Smooth muscle cell of the pulmonary artery (primary cell): ENCODE measurements at places on chromosomes 4 and X. TPM values are rescaled to one million over a fixed set of nuclear protein-coding genes. Genes with fewer than 3 reads are reported as not detected.

Gene RTL9
- total RNA-seq, result 0.13 and 0.30 TPM in 2 replicates

Gene HAND2
- total RNA-seq, result 5.4 and 6.9 TPM in 2 replicates

Gene HTR2C
- not detected in 2 replicates for total RNA-seq

Gene ZNF732
- total RNA-seq, result 0.10 and 0.13 TPM in 2 replicates

Gene FGF13
- total RNA-seq, result 0.13 and 0.86 TPM in 2 replicates

Gene PLXNB3
- 15.2 and 19.4 TPM in 2 replicates for total RNA-seq
